HCEC 1CT (cell line): ENCODE measurements at places on chromosomes 7 and 10.
A peak's percentile ranks its signal among the peaks of the same experiment; 100 is the strongest.

DNA sequence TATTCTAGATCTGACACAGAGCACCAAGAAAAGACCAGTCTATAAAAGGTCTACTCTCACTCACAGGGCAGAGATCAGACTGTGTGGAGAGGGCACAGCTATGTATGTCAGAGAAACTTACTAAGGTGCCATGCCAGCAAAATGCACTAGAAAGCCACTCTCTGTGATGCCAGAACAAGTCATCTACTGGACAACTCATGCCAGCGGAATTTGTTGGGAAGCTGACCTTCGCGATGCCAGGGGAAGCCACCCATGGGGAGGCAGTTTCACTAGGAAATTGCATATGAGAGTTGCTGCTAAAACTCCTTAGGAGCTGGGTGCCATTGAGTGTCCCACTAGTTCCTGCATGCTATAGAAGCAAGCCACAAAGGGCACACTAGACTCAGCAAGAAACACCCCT is 58.5 kb downstream of the MICU1 start:
- DNase-seq: peak; percentile 29

DNA sequence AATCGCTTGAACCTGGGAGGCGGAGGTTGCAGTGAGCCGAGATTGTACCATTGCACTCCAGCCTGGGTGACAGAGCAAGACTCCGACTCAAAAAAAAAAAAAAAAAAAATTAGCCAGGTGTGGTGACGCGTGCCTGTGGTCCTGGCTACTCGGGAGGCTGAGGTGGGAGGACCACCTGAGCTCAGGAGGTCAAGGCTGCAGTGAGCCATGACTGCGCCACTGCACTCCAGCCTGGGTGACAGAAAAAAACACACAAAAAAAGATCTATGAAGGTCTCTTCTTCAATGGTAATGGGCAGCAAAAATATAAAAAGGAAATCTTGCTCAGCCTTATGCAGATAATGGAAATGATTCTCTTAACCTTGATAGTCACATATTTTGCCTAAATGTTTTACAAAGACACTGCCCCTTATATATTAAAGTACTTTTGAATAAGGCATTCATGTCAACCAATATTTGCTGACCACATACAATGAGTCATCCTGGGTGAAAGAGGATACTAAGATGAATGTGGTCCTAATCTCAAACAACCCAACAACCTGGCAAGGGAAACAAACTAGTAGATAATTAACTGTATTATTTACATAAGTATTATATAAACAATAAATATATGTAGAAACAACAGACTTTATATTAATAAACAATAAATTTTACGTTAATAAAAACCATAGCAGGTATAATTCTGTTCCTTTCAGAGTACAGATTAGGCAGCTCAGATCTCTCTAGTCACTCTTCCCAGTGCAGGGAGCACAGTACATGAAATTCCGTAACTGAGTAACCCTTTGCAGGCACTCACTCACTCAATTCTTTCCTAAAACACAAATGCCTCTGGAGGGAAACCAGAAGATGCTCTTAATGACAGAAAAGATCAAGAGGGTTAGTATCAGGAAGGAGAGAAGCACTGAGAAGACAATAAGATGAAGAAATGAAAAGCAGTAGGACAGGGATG is 8.1 kb downstream of the TOMM7 start:
- peak; percentile 53 for DNase-seq

- peak; percentile 84 for DNase-seq
These were observed 134.3 kb upstream of the PDE1C start for GRCh38 chr7:32204361-32205018.

DNA sequence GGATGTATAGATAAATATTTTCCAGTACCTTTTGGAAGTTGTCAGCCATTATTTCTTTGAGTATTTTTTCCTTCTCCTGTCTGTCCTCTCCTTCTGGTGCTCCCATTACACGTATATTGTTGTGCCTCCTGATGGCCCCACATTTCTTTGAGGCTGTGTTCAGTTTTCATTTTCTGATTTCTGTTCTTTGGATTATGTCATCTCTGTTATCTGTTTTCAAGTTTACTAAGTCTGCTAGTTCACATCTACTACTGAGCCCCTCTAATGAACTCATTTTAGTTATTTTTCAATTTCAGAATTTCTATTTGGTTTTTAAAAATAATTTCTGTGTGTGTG is 16.3 kb downstream of the RBM33 start:
- DNase-seq: no peak

GRCh38 chr7:75953931-75954330 is 39.0 kb downstream of the POR start:
- DNase-seq: no peak

DNA sequence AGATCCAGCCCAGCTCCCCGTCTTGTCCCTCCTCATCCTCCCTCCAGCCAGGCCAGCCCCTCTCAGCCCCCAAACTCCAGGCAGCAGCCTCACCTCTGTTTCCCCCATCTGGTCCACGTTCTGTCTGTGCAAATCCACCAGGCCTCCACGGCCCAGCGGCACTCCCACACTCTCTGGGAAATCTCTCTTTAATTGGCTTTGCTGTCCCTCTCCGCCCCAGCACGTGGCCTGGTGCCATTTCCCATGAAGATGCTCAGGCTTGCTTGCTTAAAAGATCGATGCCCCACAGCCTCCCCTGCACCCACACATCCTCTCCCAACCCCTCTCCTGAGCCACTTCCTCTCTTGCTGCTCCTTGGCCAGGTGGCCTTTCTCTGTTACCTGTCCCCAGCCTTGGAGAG is 39.3 kb downstream of the PRF1 start:
- DNase-seq: no peak

- peak; percentile 16 for DNase-seq
These were observed 209.2 kb upstream of the FAM3C start for GRCh38 chr7:121605317-121605680.

- no peak for DNase-seq
These were observed 9.2 kb downstream of the AGBL3 start for GRCh38 chr7:134995239-134996096.

- no peak for DNase-seq
These were observed 308.0 kb downstream of the EXOC4 start for GRCh38 chr7:133560900-133561299.
